ENCODE measurements at places on chromosomes 1 and 21.

DNA sequence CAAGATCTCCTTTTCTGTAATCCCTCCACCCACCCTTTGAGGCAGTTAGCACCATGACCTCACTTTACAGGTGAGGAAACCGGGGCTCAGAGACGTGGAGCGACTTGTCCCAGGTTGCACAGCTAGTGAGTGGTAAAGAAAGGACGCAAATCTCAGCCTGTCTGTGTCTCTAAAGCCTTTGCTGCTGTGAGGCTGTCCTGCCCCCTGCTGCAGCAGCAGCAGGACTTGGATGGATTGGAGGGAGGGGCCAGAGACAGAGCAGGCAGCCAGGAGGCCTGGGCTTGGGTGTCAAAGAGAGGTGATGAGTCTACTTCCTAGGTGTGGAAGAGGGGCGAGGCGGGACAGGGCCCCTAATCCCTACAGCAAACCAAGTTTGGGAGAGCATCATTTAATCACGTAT lies 69.6 kb downstream of the PTPRU start:
- DNase-seq = no peak

DNA sequence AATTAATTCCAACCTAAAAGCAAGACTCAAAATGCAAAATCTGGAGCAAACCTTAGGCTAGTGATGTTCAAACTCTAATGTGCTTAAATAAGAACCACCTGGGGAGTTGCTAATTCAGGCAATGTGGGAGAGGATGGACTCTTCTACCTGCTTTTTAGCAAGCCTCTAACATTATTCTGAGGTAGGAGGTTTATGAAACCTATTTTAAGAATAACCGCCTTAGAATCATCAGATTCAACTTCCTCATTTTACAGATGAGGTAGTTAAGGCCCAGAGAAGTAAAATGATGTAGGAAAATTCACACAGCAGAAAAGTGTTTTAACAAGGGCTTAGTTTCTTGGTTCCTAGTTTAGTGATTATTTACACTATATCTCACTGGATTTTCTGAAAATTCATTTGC lies 8.6 kb upstream of the NTNG1 start:
- DNase-seq = no peak

GRCh38 chr1:9235096-9235459 lies 504 bp downstream of the H6PD start:
- DNase-seq = peak; percentile 25

DNA sequence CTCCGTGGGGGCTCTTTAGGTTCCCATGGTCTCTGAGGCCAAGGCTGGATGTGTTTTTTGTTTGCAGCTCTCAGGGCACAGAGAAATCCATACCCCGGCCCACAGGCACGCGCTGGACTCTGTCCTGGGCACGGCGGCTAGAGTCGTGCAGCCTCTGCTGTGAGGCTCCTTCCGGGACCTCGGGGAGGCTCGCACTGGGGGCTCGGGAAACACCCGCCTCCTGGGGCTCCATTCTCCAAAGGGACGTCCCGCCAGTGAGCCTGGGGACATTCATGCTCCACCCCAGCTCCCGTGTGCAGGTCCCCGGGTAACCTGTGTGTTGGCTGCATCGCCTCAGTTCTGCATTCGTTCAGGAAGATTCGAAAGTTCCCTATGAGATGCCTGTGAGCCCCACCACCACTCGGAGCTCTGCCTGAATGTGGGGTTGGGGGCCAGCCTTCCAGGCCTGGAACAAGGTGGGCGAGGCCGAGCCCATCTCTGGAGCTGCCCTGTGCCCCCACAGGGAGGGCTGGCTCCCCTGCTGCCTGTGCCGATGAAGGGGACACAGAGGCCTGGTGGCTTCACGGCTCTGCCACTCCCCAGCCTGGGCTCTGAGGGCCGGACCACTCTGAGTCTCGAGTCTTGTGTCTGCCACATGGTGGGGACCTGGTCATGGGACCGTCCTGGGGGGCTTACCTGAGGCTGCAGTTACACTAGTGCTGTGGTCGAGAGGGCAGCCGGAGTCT lies 182.0 kb upstream of the ARHGEF16 start:
- DNase-seq = no peak

- DNase-seq = no peak
These were observed 6.0 kb upstream of the LCE1F start for GRCh38 chr1:152768847-152769533.

DNA sequence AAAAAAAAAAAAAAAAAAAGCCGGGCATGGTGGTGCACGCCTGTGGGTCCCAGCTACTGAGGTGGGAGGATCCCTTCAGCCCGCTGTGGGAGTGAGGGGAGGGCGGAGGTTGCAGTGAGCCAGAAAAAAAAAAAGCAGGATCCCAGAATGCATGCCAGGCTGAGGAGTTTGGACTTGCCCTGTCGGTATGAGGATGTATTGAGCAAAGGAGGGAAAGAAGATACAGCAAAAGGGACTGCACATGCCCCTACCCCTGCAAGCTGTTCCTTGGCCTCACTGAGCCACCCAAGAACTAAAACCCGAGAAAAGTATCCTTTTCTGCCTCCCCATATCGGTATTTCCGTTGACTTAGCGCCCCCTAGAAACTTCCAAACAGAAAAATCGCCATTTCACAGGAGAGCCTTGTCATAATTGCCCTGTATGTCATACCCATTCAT lies 1.3 kb upstream of the GPATCH4 start:
- no peak for DNase-seq

GRCh38 chr1:156953571-156953970 lies 33.1 kb downstream of the LRRC71 start:
- DNase-seq = no peak

GRCh38 chr1:54095546-54096226 lies 42.3 kb downstream of the TCEANC2 start:
- no peak for DNase-seq

DNA sequence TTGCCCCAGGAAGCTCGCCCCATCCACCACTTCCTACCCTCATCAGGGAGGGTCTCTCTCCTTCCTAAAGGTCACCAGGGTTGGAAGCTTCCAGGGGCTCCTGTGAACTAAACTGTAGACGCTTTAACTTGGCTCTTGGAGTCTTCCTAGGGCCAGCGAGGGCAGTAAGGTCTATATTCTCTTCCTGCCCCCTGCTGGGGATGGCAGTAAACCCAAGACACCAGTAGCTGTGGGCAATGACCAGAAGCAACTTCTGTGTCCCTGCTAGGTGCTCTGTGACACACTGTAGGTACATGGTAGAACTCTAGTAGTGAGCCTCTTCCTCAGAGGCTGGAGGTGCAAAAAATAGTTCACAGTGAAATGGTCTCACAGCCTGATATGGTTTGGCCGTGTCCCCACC lies 30.0 kb downstream of the KCND3 start:
- DNase-seq = no peak

GRCh38 chr1:92259350-92259749 lies 39.4 kb downstream of the GLMN start:
- no peak for DNase-seq

DNA sequence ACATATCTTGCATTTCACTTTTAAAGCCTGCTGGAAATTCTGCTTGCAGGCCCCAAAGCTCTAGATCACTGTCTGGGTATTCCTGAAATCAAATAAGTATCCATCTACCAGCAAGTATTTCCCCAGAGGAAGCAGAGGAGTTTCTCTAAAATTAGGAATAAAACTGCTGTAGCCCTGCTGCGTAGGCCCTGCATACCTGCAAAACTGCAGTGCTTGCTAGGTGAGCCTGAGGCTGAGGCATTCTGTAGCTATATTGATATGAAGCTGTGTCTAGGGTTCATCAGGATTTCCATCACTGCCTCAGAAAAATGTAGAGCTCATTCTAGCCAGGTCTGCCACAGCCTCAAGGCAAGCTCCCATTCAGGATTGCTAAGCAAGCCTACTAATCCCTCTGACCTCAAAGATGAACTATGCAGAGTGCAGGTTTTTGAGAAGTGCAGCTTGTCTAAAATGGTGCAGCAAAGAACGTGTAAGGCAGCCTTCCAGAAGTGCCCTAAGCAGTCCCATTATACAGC lies 28.7 kb downstream of the NPHS2 start:
- no peak for DNase-seq

GRCh38 chr1:59041646-59042277 lies 255.1 kb upstream of the FGGY start:
- no peak for DNase-seq

DNA sequence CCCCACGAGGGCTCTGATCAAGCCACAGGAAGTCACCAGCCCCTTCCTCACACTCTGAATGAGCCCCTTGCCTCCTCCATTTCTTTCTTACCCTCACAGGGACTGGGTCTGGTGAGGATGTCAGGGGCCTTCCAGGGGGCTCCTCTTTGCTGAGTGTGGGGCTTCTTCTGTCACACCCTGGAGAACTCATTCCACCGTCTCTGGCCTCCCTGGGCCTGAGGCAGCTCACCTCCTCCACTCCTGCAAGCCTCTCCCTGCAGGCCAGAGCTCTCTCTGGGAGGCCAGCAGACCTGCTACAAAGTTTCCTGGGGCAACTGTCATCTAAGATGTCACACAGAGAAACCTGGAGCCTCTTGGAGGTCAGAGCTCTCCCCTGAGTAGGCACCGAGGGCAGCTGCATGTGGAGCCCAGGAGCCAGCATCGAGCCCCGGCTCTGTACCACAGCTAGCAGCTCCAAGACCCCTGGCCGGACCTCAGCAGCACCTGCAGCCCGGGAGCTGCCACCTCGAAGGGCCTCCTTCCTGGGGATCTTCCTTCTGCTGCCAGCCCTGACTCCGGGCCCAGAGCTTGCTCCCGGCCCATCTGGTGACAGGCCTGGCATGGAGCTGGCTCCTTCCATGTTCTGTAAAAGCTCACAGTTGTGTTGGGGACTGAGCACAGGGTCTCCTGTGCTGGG lies 1.1 kb downstream of the SPOCD1 start:
- DNase-seq = no peak
